CD4-positive, alpha-beta T cell treated with Interleukin-12 subunit alpha and Interleukin-12 subunit beta, for 1 hour (primary cell): ENCODE measurements at places on chromosomes 5 and 9.

DNA sequence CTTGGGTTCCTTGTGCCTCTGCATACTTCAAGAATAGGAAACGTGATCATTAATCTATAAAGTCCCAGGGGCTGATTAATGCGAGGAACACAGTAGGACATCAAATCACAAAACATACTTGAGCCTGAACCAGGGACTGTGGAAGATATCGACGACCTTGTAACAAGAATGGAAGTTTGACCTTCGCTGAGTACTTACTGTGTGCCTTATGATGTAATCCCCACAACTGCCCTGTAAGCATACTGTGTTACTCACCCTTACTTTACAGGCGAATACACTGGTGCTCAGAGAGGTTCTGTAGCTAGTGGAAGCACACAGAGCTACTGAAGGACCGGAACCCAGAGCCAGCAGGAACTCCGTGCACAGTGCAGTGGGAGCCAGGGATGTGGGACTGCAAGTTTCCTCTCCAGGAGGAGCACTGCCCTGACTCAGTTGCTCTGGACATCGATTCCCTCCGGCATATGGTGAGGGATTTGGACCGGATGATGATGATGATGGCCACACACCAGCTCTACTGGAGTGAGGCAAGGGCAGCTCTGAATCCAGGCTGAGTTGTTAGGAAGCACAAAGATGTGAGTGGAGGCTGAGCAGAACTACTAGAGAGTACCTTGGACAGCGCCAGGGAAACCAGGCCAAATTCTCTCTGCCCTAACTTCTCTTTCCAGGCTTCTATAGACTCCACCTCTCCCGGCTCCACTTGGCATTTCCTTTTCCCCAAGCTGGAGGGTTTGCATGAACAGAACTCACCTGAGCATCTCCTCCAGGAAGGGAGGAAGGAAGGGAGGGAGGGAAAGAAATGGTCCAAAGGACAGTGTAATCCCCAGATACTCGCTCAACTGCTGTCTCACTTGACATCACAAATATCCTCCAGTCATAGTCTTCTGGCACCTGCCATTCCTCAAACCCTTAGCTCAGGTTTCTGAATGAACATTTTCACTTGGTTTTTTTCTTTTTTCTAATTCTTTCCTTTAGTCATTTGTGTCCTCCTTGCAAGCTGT is 1.5 kb upstream of the GABBR2 start:
- no peak for DNase-seq

DNA sequence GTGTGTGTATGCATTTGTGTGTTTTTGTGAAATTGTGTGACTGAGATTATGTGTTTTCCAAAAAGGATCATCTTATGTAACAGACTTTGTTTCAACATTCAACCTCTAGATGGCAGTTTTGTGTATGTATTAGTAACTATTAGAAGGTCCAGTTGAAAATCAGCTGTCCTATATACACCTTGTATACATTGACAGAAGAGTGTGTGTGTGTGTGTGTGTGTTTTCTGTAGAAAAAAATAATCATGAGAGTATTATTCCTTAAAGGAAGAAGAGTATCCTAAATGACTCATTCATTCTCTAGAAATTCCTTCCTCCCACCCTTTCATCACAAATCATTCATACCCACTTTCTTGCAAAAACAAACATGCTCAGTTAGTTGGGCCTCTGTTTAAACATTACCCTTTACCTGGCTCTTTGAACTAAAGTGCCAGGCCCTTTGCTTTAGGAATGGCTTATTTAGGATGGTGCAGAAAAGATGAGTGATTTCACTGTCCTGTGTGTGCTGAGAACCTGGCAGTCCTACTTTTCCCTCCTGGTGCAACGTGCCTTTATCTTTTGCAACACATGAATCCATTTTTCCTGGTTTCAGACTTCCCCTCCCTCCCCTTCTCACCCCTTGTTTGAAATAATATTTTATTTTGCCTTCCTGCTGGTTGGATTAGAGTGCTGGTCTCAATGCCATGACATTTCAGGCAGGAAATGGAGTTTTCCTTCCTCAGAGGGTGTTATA is 152.2 kb downstream of the ARHGAP26 start:
- DNase-seq = peak; percentile 49

GRCh38 chr9:35683323-35683722 is 6.4 kb downstream of the TPM2 start:
- no peak for DNase-seq

GRCh38 chr9:127202461-127203169 is 62.0 kb upstream of the GARNL3 start:
- no peak for DNase-seq

DNA sequence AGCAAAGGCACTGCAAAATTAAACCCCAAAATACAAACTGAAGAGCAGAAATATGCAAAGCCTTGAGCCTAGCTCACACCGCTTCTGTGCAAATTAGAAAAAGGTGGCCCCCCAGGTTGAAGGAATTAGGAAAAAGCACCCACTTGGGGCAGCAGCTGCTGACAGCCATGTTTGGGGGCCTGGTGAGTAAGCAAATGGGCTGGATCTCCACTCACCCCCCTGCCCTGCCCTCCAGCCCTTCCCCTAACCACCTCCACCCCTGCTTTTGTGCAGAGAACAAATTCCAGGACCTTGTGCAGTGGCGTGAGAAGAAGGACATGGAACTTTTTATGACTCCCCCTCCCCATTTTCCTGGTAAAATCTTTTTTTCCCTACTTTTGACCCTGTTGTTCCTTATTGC is 92.0 kb upstream of the DNAH5 start:
- DNase-seq = no peak

- peak; percentile 45 for DNase-seq
Measured at GRCh38 chr5:90528601-90529193, 687 bp downstream of the LYSMD3 start.
